Right lung (tissue), 10 donors: ENCODE measurements at places on chromosomes 4 and X. TPM values are rescaled to one million over a fixed set of nuclear protein-coding genes. Genes with fewer than 3 reads are reported as not detected.

The PNCK gene
- 0.54 TPM for polyA plus RNA-seq

DNA sequence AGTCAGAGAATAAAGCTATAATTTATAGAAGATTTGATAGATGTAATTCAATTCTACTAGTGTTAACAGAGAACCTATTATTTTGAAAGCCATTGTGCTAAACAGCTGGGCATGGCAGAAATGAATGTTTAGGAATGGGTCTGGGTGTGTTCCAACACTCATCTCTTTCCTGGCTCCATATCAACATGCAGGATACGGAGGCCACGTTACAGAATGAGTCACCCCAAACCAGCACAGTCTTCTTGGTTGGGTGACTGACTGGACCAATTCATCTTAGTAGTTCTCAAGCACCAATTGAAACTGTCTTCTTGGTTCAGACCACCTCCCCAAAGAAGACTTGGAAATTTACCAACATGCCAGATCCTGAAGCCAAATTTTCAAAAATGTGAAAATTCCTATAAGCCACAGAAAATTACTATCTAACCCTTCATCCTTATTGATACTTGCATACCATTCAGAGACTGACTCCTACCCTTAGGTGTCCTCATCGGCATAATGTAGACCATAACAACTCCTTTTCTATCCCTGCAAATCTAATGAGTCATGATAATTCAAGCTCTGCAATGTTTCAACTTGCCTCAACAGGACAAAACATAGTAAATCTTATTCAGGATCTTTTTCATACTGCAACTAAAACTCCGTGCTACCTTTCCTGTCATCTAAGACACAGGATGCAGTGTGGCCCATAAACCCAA, 52.0 kb upstream of the ATOH1 start:
- no peak for DNase-seq

DNA sequence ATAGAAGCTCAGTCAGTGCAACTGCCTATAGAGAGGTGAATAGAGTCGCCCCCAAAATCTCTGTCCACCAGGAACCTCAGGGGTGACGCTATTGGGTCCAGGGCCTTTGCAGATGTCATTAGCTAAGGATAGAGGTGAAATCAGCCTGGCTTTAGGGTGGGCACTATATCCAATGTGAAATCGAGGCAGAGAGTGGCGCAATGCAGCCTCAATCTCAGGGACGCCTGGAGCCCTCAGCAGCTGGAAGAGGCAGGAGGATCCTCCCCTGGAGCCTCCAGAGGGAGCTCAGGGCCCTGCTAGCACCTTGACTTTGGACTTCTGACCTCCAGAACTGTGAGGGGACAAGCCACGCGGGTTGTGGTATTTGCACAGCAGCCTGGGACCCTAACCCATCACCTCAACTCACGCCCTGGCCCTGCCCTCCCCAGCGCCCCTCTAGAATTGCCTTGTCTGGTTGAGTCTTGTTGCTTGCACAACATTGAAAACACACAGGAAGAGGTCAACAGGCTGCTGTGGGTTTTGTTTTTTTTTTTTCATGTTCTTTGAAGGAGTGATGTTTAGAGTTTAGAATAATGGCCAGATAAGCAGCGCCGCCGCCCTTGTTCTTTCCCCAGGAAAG, 89.4 kb upstream of the PSAPL1 start:
- no peak for DNase-seq

The LARP7 gene
- polyA plus RNA-seq, result 96.6 TPM

The PPP4R3C gene
- not detected for polyA plus RNA-seq

GRCh38 chr4:181524499-181524898, 718.7 kb upstream of the TENM3 start:
- DNase-seq, result no peak

- DNase-seq, result no peak
These were observed 483.1 kb downstream of the BCOR start for GRCh38 chrX:39614680-39614998.

DNA sequence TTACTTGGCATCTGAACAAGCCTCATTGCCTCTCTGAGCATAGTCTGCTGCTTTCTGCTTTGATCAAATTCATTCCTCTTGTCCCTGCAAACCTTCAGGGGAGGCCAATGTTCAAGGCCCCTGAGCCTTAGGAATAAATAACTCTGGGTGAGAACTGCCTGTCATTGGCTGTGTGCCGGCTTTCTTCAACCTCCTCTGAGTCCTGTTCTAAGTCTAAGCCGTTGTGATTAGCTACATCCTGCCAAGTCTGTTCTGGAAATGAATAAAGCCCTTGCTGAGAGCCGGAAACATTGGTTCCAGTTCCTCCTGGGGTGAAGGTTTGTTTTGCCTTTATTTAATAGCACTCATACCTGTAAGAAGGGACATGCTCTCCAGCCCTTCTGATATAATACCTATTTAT, 13.8 kb downstream of the RNF4 start:
- no peak for DNase-seq

DNA sequence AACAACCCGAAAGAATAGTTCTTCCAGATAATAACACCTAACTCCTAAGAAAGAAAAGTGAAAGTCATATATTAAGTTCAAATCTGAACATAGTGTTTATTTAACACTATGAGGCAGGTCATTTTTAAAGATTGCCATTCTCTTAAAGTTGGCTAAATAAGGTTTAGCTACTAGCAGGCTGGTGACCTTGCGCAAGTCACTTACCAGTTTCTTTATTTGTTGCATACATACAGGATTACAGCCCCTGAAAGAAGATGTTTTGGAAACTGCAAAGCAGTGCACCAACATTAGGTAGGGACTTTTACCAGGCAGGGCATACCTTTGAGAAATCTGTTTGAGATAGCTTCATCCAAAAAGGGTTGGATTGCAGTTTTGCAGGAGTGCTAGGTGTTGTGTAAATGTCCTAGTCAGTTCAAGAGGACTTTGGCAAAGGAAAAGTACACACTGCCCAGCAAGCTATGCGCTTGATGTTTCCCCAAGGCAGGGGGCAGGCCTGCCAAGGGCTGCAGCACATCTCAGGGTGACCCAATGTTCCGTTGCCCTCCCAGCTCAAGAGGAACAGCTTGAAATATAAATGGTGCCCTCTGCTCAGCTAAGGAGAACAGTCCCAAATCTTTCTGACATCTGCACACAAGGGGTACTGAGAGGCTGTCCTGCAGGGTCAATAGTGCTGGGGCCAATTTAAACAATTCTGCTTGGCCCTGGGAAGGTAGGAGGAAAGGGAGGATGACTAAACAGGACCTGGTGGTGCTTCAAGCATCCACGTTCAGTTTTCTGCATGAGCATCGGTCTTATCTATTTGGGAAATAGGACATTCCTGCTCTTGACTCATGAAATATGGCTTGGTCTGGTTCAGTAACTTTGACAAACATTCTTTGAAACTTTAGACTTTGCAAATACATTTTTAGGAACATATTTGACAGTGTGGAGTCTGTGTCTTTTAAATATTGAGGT, 130.8 kb downstream of the COL4A6 start:
- DNase-seq, result no peak

The SEPSECS gene
- polyA plus RNA-seq, result 9.0 TPM

The EDA2R gene
- polyA plus RNA-seq, result 0.84 TPM

GRCh38 chr4:2958446-2958845, 4.8 kb downstream of the NOP14 start:
- no peak for DNase-seq

- DNase-seq, result no peak
These were observed 2.2 kb upstream of the C4orf36 start for GRCh38 chr4:86894455-86894854.
